ENCODE measurements at places on chromosomes 16 and 17.

GRCh38 chr17:57785022-57785421 is 39.9 kb upstream of the CCDC182 start:
- no peak for DNase-seq

- DNase-seq, result no peak
Observed at GRCh38 chr16:57639172-57639887, 10.9 kb downstream of the ADGRG1 start.

DNA sequence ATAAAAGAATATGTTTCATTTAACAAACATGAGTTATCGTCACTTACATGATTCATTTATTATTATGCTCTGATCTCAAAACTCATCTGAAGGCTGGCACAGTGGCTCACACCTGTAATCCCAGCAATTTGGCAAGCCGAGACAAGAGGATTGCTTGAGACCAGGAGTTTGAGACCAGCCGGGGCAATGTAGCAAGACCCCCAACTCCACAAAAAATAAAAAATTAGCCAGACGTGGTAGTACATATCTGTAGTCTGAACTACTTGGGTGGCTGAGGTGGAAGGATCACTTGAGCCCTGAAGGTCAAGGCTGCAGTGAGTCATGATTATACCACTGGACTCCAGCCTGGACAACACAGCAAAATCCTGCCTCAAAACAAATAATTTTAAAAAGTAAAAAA is 16.0 kb downstream of the APPBP2 start:
- no peak for DNase-seq

GRCh38 chr17:46047856-46048255 is 48.8 kb downstream of the STH start:
- DNase-seq, result no peak

DNA sequence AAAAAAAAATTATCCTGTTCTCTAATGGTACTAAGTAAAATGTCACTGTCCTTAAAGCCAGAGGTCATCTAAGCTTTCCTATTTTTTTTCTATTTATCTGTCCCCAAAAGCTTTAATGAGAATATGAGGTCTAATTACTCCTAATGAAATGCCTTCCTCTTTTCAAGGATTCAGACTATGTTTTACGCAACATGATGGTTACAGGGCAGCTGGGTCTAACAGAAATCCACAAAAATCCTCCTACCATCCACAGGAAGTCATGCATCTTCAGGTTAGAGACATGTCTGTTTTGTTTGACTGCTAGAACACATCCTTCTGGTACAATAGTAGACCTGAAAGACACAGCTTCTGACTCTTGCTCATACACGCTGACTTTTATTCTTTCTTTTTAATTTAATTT is 29.7 kb upstream of the NSRP1 start:
- no peak for DNase-seq

DNA sequence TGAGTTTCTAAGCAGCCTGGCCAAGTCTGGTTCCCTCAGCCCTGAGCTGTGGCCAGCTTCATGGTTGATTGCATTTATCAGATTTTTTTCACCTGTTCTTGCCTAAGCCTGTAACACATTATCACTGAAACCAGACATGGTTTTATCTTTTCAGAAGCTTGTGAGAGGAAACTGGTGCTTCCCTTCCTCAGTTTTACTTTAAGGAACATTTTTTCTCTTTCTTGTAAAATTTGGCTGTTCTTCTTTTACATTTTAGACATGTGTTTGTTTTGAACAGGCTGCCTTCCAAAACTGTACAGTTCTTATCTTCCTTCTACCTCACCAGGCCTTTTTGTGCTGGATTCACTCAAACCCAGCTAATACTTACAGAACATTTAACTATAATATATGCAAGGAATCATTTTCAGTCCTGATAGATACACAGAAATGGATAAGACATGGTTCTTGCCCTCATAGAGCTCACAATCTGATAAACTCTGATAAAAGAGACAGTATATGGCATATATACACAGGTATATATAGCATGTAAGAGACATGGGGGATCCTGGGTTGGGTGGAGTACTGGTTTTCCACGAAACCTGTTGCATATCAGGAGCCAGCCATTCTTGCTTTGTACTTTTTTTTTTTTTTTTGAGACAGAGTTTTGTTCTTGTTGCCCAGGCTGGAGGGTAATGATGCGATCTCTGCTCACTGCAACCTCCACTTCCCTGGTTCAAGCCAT is 44.5 kb downstream of the ZNRF1 start:
- no peak for DNase-seq

- no peak for DNase-seq
Observed at GRCh38 chr16:65068151-65068740, 53.6 kb downstream of the CDH11 start.

GRCh38 chr17:64729201-64729600 is 67.1 kb upstream of the SMURF2 start:
- no peak for DNase-seq

DNA sequence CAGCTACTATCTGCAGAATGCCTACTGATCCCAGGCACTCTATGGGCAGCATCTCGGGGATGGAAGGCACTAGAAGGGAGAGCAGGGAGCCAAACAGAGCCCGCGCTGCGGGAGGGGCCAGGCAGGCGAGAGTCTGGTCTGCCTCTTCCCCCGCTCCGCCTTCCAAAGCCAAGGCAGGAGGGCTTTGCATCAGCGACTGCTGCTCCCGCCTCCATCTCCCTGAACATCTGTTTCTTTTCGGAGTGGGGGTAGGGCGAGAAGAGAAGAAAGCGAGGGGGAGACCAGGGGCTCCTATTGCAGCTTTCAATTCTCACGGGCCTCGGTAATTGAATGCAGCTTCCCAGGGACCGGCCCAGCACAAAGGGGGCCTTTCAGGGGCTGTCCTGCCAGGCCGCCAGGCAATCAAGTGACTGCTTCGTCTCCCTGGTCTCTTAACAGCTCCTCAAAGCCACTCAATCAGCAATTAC is 31.4 kb upstream of the CDC42EP4 start:
- no peak for DNase-seq

- DNase-seq, result no peak
Observed at GRCh38 chr17:66855204-66855603, 20.3 kb downstream of the CACNG5 start.

DNA sequence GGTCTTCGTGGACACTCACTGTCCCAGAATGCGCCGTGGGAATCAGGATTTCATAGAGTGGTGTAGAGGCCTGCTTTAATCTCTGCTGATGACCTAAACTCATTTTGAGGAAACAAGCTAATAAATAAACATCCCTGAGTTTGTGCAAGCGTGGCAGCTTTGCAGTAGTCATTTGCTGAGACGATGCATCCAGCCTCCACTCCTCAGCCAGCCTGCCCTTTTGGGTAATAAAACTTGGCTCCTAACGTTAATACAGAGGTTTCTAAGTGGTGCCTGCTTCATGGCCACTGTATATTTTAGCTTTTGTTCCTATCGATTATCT is 1.3 kb downstream of the DGKE start:
- peak; percentile 44 for DNase-seq

DNA sequence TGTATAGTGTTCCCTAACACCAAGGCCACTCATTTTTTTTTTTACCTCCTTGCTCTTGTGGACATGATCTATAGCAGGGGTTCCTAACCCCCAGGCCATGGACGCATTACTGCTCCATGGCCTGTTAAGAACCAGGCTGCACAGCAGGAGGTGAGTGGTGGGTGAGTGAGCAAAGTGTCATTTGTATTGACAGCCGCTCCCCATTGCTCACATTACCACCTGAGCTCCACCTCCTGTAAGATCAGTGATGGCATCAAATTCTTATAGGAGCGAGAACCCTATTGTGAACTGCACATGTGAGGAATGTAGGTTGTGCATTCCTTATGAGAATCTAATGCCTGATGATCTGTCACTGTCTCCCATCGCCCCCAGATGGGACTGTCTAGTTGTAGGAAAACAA is 342.0 kb downstream of the SOX9 start:
- DNase-seq, result no peak

DNA sequence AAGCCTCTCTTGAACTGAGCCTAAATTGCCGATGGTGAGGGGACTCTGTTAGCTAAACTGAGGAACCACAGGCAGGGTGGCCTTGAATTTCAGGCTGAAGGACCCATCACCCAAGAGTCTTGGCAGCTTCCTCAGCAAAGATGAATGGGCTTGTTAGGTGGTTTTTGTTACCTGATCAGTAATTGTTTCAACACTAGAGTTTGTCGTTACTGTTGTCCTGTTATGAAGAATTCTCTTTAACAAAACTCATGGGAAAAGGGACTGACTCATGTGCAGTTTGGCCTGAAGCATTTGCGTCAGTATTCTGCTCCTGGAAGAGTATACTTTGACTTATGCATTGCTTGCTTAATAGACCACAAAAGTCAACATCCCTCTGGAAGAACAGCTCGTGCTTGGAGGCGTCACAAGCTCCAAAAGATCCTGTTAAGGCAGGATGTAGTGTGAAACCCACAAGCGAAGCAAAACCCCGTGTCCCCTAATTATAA is 206.0 kb downstream of the IRX3 start:
- DNase-seq, result no peak

GRCh38 chr17:21313320-21313719 is 28.8 kb downstream of the MAP2K3 start:
- DNase-seq, result no peak

DNA sequence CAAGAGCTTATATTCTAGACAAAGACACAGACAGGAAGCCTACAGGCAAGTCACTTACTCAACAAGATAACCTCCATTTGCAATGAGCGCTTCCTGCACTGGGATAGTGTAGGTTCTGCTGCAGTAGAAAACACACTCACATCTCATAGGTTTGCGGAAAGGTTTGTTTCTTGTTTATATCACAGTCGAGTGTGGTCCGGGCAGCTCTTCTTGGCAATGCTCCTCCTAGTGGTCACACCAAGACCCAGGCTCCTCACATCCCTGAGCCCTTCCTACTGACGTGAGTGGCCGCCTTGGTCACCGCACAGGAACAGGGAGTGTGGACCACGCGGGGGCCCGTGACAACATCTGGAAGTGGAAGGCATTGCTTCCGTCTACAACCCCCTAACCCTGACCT is 48.0 kb upstream of the RBFOX3 start:
- DNase-seq, result peak; percentile 11

- peak; percentile 46 for DNase-seq
Observed at GRCh38 chr17:44209786-44210341, 9.6 kb downstream of the UBTF start.

DNA sequence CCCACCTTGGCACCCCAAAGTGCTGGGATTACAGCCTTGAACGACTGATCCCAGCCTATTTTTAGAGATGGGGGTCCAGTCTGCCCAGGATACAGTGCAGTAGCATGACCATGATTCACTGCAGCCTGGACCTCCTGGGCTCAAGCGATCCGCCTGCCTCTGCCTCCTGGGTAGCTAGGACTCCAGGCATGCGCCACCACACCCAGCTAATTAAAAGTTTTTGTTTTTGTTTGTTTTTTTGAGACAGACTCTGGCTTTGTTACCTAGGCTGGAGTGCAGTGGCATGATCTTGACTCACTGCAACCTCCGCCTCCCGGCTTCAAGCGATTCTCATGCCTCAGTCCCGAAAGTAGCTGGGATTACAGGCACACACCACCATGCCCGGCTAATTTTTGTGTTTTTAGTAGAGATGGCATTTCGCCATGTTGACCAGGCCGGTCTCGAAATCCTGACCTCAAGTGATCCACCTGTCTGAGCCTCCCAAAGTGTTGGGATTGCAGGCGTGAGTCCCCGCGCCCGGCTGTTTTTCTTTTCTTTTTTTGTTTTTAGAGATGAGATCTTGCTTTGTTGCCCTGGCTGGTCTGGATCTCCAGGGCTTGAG is 2.3 kb upstream of the PAFAH1B1 start:
- DNase-seq, result no peak

DNA sequence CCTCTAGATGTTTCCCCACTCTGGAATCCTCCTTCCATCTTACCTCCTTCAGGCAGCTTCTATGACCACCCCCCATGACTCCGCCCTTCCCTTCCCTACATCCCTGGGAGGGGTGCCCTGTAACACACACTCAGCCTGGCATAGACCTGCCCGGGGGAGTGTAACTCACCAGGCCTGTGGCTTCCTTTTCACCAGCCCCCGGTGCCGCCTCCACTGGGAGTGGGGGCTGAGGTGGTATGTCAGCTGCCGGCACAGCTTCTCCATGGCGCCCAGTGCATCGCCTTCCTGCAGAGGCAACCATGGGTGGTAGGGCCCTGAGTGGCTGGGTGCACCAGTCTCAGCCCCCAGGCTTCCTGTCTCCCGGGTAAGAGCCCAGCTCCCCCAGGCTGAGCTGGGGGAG is 32.3 kb downstream of the TRPV2 start:
- no peak for DNase-seq

DNA sequence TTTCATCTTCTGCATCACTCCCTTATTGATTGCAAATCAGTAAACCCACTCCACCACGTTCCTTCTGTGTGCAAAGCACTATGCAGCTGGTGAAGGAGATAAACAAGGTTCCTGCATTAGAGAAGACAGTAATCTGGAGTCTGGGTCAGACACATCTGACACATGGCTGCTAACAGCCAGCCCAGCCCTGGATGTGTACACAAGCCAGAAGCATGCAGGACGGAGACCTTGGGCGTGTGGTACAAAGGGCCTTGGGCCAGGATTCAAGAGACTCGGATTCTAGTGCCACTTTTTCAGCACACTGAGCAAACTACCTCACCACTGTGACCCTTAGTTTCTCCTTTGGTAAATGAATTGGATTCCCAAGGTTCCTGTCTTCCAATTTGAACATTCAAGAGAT is 86.6 kb upstream of the DNAH9 start:
- DNase-seq, result no peak

GRCh38 chr16:57098188-57098841 is 5.9 kb downstream of the CPNE2 start:
- no peak for DNase-seq

- no peak for DNase-seq
Observed at GRCh38 chr16:53515811-53516210, 12.8 kb upstream of the AKTIP start.

- DNase-seq, result no peak
Observed at GRCh38 chr16:35308674-35309073, 1849.3 kb downstream of the TP53TG3F start.

DNA sequence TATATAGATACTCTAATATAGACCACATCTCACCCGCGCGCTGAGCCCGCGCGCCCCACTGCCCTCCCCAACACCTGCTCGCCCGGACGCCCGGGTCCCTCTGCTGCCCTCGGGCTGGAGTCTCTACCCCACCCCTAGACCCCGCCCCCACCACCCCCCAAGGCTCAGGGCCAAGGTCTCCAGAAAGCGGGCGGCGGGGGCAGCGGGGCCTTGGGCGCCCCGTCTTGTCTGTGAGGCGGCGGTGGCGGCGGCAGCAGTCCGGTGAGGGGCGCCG is 2.6 kb downstream of the HES7 start:
- DNase-seq, result no peak

DNA sequence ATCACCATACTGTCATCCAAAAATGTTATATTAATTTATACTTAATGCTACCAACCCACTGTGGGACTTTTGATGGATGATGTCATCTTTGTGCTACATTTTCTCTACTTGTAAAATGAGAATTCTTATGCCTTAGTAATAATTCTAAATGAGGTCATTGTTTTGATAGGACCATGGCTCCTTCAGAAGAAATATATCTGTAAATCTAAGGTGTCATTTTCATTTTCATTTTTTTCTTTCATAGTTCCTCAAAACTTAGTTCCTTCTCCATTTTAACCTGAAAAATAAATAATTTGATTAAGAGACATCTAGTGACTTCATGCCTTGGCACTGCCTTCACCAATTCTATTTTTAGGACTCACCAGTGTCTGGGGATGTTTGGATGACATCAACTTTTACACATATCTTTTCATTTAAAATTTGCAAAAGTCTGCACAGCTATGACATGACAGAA is 48.7 kb downstream of the GPRC5B start:
- peak; percentile 16 for DNase-seq

All from suppressor macrophage treated with lipopolysaccharide for 4 hours (primary cell).